ENCODE measurements at places on chromosomes 1 and 21.

DNA sequence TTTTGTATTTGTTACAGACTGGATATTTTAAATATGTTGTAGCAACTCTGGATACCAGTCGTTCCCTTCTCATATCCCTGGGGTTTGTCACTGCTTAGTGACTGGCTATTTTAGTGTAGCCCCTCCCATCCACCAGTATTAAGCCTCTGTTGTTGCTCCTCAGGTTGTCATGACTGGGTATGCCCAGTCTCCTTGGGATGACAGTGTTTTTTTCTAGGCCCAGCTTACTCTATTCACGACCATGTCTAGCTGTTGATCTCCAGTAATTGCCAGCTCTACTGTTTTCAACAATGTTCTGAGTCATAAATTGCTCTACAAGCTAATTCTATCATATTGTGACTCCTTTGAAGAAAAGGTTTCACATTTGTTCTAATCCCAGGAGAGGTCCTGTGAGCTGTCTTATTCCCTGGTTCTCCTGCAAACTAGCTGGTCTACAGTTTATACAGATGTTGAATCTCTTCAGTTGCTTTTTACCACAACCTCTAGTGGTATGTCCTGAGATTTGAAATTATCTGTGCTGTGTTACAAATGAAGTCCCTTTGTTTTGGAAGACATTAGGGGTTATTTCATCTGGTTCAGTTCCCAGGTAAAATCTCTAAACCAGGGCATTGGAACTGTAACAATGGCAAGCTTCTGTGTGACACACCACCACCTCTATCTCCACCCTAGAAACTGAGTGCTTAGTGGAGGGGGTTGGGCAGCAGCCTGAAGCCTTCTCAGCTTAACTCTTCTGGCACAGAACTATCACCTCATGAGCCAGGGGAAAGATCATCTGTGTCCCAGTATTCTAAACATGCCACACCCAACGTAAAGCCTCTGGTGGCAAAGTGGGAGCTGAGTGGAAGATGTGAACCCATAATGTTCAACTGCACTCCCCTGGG lies 124.6 kb downstream of the TRIM33 start:
- DNase-seq: no peak

- DNase-seq: peak; percentile 39
Measured at GRCh38 chr1:83845437-83846071, 153.4 kb downstream of the TTLL7 start.

GRCh38 chr1:6117624-6118023 lies 62.5 kb downstream of the CHD5 start:
- DNase-seq: no peak

DNA sequence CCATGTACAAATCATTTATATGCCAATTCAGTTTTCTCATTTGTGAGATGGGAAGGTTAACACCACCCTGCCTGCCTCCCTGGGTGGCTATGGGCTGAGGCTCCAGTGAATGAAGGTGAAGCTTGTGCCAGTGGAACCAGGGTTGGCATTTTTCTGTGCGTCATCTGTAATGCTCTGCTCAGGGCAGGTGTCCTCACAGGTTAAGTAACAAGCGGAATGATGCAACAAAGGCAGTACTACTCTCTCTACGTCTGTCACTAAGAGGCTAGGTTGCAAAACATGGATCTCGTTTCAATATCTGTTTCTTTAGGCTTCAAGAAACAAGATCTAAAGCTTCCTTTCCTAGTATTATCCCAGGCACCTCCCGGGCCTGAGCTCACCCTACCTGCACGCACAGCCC lies 67.0 kb upstream of the ZNF648 start:
- no peak for DNase-seq

DNA sequence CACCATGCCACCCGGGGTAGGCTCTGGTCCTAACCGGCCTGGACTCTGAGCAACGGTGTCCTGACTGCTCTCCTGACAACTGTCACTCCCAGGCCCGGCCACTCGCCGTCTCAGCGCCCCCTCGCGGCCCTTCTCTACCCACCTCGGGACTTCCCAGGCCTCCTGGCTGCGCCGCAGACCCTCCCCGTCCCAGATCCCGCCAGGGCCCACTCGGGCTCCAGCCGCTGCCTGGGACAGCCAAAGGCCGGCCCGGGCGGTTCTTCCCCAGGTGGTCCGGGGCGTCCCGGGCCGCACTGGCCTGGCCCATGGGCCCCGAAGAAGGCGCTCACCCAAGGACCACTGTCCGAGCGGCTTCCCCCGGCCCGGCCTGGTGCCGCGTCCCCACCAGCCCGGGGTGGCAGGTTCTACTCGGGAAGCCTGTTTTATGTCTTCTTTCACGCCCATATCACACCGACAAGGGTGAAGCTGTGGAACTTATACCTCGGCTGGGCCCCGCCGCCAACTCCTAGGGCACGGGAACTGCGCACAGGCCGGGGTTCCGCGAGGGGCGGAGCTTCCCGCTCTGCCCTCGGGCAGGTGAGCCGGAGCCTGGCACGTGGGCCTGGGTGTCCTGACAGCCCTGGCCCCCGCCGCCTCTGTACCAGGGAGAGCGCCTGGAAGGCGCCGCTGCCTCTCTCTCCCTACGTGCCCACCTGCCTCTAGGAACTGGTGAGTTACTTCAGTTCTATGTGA lies 138.3 kb downstream of the TTLL7 start:
- no peak for DNase-seq

DNA sequence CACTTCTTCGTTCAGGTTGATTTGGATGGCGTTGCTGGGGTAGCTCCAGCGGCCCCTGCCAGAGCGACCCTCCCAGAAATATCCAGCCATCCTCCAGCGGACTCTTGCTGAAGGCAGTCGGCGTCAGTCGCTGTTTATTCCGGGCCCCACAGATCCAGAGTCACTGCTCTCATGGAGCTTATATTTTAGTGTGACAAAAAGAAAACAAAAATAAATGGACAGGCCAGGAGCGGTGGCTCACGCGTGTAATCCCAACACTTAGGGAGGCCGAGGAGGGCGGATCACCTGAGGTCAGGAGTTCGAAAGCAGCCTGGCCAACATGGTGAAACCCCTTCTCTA lies 791 bp upstream of the CFAP298 start:
- no peak for DNase-seq

GRCh38 chr1:29254346-29254745 lies 18.0 kb downstream of the PTPRU start:
- peak; percentile 55 for DNase-seq

- no peak for DNase-seq
Measured at GRCh38 chr1:159949981-159950381, 4.1 kb downstream of the SLAMF9 start.

GRCh38 chr1:201530741-201531531 lies 8.0 kb upstream of the NAV1 start:
- peak; percentile 94 for DNase-seq

All from AG10803 (cell line).